ENCODE measurements at places on chromosomes 2 and 18.

- DNase-seq, result no peak
These were observed 47.9 kb downstream of the BIRC6 start for GRCh38 chr2:32404691-32405090.

- no peak for DNase-seq
These were observed 64.1 kb downstream of the BCL2L11 start for GRCh38 chr2:111184725-111185310.

DNA sequence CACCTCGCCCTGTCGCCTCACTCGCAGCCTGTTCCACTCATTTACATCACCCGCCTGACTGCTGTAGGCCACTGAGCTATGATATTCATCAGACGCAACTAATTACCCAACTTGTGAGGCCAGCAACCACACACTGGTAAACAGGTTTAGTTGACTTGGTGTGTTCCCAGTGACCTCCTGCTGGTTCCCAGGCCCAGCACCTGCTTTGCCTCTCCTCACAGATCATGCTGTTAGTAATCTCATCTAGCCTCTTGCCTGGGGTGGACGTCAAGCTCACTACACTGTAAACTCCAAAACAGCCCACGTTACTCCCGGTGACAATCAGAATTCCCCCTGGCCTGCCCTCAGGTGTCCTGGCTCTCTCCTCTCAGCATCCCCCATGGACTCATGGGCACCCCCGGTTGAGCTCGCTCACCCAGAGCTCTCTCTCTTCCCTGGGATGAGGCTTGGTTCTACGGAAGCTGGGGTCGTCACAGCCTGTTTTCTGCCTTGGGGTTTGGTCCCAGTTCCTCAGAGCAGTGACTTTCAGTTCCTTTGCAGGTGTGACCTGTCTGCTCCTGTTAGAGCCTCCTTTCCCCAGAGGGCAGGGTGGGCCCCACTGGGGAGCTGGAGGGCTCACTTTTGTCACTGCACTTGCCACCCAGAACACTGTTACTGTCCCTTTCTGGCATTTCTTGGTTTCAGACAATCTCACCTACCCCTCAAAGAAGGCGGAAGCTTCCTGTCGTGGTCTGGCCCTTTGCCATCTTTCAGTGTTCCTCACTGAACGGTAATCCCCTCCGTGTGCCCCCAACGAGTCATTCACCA is 40.3 kb downstream of the INPP5D start:
- no peak for DNase-seq

- DNase-seq, result no peak
These were observed 85.2 kb upstream of the ITGA4 start for GRCh38 chr2:181371782-181372645.

DNA sequence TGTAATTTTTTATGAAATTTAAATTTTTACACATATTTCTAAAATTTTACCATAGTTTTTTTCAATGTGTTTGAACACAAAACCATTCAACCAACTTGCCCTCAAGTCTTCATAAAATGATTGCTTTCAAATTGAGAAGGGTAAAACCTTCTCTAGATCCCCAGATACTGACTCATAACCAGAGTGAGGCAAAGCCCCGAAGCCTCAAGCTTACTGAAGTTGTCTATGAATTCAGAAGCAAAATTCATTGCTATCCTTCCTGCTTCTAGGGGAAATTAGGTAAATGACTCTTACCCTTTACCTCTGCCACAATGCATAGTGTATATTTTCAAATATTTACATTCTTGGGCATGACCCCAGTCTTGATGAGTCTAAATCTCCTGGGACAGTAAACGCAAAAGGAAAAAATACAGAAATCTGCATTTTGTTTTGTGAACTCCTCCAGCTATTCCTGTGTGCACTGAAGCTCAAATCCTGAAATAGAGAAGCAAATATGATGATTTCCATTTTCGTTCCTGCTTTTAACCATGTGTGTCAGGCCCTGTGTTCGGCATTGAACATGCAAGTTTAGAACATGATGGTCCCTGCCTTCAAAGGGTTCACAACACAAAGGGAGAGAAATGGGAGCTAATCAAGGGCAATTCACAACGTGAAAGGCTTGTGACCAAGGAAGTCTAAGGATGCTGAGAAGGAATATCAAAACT is 246.3 kb downstream of the SUCLG1 start:
- DNase-seq, result no peak

Measured in putamen (tissue), 1 donor.